Stimulated activated CD4-positive, alpha-beta T cell treated with anti-CD3 and anti-CD28 coated beads, Interleukin-2, amount 100 ng/mL, for 4 hours (primary cell): ENCODE measurements at places on chromosomes 1 and 21.

GRCh38 chr1:31244326-31244725 lies 4.6 kb upstream of the NKAIN1 start:
- DNase-seq, result no peak

DNA sequence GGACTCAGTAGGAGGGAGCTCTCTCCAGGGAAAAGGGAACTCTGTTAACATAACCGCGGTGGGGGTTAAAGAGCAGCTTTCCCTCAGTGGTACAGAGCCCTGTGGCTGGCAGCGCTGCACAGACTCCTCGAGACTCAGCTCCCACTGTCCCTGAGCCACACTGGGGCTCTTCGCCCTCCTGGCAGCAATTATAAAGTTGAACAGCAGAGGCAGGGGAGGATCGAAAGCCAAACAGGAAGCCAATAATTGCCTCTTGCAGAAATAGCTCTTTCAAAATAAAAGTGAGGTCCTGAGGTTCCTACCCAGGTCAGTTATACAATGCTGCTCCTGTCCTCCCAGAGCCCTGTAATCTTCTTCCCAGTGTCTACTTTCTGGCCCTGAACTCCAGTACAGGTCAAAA lies 77.0 kb downstream of the FAM78B start:
- no peak for DNase-seq

GRCh38 chr1:20416706-20417105 lies 69.3 kb downstream of the CAMK2N1 start:
- DNase-seq, result no peak

DNA sequence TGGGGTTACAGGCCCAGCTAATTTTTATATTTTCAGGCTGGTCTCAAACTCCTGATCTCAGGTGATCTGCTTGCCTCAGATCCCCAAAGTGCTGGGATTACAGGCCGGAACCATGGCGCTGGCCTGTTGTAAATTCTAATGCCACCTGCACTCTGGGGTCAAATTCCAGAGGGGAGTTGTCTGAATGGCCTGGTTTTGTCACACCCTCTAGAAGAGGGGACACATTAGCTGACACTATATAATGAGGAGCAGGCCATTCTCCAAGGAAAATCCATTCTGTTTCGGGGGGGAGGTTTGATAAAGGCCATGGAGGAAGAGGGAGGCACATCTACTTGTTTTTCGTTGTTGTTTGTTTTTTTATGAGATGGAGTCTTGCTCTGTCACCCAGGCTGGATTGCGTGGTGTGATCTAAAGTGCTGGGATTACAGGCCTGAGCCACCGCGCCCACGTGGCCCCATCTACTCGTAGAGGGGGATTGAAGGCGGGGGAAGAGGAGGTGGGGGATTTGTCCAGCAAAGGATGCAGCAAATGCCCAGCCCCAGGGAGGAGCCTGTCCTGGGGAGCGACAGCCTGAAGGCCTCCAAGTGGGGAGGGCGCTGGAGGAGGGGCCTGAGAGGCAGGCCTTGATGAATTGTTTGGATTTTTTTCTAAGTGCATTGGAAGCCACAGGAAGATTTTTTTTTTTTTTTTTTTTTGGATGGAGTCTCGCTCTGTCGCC lies 78.4 kb upstream of the SLC45A1 start:
- DNase-seq, result no peak
